ENCODE measurements at places on chromosomes 5 and 9.

DNA sequence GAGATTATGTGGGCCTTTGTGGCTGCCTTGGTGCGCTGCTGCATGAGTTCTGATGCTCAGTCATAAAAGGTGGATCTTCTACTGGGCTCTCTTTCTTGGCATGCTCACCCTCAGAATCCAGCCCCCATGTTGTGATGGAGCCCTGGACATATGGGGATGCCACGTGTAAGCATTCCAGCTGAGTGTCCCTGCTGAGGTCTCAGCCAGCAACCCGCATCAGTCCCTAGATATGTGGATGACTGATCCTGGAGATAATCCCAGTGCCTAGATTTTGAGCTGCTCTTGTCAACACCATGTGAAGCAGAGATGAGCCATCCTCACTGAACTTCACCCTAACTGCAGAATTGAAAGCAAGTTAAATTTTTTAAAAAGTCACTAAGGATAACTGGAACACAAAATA, 390.1 kb downstream of the DMRT2 start:
- DNase-seq = no peak

GRCh38 chr5:5755888-5756287, 333.4 kb downstream of the ICE1 start:
- DNase-seq = no peak

DNA sequence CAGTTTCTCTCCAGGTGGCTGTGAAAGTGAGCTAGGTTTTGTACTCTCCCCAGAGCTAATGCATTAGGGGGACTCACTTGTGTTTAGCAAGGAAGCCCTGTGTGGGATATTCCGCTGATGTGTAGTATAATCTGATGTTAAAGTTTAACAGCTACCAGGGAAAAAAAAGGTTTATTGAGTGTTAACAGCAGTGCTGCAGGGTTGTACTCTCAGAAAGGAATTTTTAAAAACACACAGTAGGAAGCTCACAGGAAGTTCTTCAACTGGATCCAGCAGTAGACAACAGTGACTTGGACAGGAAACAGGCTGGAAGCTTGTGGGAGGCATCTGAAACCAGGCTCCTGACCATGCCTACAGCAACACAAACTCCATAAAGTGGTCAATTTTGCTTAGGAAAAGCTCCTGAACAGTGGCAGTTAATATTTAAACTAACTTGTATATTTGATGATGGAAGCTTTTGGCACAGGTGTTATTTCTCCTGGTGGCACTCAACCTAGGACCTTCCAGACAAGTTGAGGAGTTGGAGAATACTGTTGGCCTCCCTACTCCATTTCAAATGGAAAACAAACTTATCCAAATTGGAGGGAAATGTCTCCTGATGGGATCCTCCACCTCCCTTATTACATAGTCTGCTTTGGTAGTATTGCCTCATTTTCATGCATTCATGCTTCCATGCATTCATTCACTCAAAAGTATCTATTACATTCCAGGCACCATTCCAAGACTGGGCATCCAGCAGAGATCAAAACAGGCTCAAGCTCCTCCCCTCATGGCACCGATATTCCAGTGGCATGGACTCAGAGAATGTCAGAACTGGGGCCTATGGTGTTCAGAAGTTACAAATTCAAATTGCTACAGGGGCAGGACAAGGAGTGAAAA, 54.7 kb downstream of the FOXD1 start:
- no peak for DNase-seq

DNA sequence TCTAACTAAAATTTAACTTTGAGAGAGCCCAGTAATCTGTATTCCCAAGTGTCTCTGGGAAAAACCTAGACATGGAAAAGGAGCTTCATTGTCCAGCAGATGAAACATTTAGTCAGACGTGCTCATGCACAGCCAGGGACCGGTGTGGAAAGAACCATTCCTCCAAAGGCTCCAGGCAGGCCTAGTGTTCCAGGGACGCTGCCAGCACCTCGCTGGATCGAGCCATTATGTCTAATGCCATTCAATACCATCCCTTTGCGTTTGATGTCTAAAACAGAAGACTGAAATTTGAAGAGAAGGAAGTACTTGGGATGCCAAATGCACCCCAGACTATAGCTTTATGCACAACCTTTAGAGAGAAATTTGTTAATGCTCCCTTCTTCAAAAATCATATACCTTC, 1.4 kb upstream of the CHSY3 start:
- DNase-seq = no peak

DNA sequence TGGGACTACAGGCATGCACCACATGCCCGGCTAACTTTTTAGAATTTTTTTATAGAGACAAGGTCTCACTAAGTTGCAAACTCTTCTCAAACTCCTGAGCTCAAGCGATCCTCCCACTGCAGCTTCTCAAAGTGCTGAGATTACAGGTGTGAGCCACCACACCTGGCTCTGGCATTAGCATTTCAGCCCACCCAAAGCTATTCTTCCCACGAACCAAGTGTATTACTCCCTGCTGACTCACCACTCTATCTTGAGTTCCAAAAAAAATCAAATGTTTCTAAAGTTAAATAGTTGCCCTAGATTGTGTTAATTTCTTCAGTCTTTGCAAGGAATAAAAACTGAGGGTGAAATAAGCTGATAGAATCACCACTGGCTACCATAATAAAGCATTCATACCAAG, 205.5 kb downstream of the ARRDC3 start:
- DNase-seq = no peak

- no peak for DNase-seq
Measured at GRCh38 chr5:404666-405241, 38.2 kb upstream of the EXOC3 start.

- peak; percentile 92 for DNase-seq
Measured at GRCh38 chr5:181181650-181182565, 23.1 kb downstream of the TRIM7 start.

DNA sequence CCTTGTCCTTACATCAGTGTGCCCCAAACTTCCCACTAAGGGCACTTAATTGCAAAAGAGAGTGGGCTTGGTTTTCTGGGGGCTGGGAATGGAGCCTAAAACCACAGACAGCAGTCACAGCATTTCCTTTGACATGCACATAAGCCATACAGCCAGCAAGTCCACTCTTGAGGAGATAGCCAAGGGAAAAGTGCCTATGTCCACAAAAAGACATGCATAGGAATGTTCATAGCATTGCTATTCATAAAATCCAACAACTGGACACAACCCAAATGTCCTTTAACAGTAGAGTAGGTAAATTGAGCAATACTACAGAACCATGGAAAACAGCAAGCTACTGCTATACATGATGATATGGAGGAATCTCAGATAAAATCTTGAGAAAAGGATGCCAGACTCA, 11.7 kb upstream of the FAT2 start:
- DNase-seq = no peak

GRCh38 chr5:126808521-126808988, 31.6 kb downstream of the LMNB1 start:
- DNase-seq = peak; percentile 35

DNA sequence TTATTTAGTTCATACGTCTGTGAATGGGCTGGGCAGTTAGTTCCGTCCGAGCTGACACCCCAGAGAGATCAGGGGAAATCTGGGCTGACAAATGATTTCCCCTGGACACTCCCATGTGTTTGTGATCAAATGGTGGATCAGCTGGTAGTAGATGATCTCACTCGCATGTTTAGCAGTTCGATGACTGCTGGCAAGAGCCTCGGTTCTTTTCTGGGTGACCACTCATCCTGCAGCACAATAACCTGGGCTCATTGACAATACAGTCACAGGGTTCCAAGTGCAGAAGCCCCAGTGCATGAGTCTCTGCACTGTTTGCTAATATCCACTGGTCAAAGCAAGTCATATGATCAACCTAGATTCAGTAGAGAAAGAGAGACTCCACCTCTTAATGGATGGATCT, 155.9 kb downstream of the NR2F1-AS1 start:
- no peak for DNase-seq

- DNase-seq = no peak
Measured at GRCh38 chr5:75964008-75964407, 119.2 kb upstream of the SV2C start.

- no peak for DNase-seq
Measured at GRCh38 chr9:124869466-124869985, 7.6 kb downstream of the ARPC5L start.

DNA sequence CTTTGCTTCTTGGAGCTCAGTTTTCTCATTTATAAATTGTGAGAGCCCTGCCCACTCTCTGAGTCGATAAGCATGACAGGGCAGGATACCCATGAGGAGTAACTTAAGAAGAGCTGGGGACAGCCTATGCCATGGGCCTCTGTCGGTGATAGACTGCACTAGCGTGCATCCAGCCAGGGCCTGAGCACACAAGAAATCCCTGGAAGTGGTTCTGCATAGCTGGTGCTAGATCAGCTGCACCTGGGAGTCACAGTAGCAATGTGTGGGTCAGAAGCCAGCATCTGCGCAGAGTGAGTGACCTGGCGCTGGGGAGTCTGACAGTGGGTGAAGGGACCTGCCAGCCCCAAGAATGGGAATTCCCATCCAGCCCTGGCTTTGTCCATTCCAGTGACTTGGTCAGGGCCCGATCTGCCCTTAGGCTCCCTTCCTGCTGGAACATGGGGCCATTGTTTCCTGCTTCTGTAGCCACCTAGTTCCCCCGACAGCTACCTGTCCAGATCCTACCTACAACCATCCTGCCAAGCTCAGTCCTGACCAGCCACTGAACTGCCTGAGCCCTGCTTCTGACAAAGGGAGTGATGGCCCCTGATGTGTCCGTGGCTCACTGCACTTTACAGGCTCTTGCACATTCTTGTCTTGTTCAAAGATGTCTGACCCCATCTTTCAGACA, 35.9 kb upstream of the NANS start:
- DNase-seq = no peak

DNA sequence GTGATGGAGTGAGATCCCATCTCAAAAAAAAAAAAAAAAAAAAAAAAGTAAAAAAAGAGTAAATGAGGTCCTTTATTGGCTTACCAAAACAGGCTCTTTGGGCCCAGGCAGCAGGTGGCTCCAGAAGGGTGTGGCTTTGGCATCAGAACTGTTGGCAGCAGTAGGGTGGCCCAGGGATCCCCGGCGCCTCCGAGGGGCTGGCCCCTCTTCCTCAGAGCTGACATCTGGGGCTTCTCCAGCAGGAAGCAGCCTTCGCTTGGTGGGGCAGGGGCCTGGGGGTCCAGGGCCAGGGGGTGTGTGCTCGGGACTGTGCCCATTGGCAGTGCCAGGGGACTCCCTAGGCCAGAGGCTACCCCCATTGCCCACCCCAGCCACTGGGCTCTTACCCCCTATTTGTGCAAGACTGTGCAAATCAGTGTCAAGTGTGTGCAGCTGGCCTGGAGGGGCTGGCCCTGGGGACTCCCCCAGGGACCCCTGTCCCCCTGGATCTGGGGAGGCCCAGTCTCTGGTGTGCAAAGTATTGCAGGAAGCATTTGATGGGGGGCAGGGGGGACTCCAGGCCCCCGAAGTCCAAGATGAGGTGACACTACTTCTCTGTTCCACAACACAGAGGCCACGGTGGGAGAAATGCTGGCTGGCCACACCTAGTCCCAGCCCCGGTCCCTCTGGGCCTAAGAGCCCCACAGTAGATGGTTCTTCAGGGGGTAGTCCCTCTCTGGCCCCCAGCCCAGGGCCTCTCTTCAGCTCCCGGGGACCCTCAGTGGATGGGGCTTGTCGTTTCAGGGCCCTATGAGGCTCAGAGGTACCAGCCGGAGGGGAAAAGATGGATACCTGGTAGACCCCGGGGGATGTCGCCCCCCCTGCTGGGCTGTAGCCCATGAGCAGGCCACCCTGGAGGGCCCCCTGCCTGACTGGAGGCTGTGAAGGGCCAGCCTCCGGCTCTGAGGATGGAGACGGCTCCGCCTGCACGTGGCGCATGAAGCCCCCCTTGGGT, 4.7 kb upstream of the STOML2 start:
- no peak for DNase-seq

- DNase-seq = no peak
Measured at GRCh38 chr9:97319395-97319794, 11.9 kb downstream of the CCDC180 start.

DNA sequence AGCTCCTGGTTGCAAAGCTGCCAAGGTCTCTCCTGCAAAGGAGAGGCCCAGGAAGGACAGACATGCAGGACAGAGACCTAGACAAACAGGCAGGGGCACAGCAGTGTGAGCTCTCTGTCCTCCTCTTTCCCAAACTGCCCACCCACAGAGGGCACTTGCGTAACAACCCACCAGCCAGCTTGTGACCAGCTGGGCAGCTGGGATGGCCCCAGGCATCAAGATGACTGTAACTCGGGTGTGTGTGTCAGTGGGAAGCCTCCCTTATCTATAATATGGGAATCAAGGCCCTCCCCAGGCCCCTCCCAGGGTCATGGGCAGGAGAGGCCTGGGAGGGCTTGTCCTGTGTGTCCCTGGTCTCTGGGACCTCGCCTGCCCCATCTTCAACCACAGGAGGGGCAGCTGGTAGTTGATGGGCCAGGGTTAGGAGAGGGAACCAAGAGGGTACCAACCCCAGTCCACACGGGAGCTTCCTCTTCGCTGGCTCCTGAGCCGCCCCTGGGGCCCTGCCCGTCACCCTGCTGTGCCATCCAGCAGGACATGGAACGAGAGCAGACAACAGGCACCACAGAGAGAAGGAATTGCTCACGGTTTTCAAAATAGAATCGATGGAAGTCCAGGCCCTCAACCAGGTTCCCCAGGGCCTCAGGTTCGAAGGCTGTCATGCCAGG, 37.9 kb downstream of the SLC6A7 start:
- DNase-seq = no peak

GRCh38 chr9:68747043-68747533, 42.0 kb downstream of the PIP5K1B start:
- no peak for DNase-seq

GRCh38 chr5:6359555-6360322, 18.6 kb downstream of the MED10 start:
- DNase-seq = peak; percentile 65

- no peak for DNase-seq
Measured at GRCh38 chr9:89802781-89803355, 198.1 kb downstream of the GADD45G start.
